ENCODE measurements at places on chromosomes 6 and 20. TPM values are rescaled to one million over a fixed set of nuclear protein-coding genes. Genes with fewer than 3 reads are reported as not detected.

GRCh38 chr20:49712646-49712995 is 1.1 kb downstream of the B4GALT5 start:
- H3K4me3 ChIP-seq, result peak overlapping the region; percentile 92
- no peaks in the 10 kb centered on the region for H3K36me3 ChIP-seq
- peaks cover 52% of the 10 kb centered on the region for H3K4me1 ChIP-seq

- no peak overlapping the region for H3K4me3 ChIP-seq
- H3K4me1 ChIP-seq, result no peaks in the 10 kb centered on the region
- no peak overlapping the region for H3K27ac ChIP-seq
Observed at GRCh38 chr20:51013577-51014330, 9.2 kb downstream of the KCNG1 start.

DNA sequence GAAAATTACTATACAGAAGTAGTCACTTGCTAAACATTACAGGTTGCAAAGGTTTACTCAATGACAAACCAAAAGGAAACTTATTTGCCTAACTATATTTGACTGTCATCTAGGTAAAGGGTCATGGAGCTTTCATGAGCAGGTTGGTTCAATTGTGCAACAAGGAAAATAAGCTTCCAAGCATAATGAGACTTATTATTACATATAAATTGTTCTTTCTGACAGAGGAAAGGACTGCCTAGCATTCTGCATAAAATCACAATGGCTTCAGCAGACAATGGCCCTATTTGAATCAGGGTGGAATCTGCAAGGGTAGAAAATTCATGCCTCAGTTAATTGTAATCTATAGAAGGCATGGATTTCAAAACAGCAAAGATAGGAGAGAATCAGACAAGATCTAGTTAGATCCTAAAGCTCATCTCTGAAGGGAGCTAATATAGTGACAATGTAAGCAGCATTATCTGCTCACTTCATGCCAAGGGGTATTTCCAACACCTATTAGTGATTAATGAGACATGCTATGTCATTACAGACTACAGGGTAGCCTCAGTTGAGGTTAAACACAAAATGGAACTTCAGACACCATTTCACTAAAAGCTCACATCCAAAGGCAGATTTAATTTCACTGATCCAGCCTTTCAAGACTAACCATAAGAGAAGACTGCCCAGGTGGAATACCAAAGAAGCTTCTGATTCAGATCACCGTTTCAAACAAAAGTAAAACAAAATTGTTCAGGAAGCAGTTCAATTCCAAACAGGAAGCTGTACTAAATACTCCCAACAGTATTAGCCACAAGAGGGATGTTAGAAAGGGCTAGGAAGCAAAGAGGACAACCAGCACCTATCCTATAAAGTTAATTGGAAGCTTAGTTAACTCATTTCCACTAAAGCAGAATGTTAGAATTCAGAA is 8.5 kb downstream of the STAU1 start:
- H3K27me3 ChIP-seq, result no peaks in the 10 kb centered on the region
- peaks cover 30% of the 10 kb centered on the region for H3K36me3 ChIP-seq
- peak overlapping the region; percentile 79 for H3K27ac ChIP-seq
- DNase-seq, result no peak
- no peak overlapping the region for H3K4me3 ChIP-seq

Gene AP5S1
- total RNA-seq, result 16.1 TPM

- no peak overlapping the region for H3K27ac ChIP-seq
- no peaks in the 10 kb centered on the region for H3K27me3 ChIP-seq
- H3K4me3 ChIP-seq, result no peak overlapping the region
- peak; percentile 25 for DNase-seq
- H3K36me3 ChIP-seq, result no peaks in the 10 kb centered on the region
- peaks cover 86% of the 10 kb centered on the region for H3K4me1 ChIP-seq
Observed at GRCh38 chr20:31681769-31682168, 40.9 kb downstream of the BCL2L1 start.

GRCh38 chr20:25499855-25500434 is 85.4 kb downstream of the NINL start:
- H3K27ac ChIP-seq, result no peak overlapping the region
- no peaks in the 10 kb centered on the region for H3K27me3 ChIP-seq
- DNase-seq, result no peak
- no peaks in the 10 kb centered on the region for H3K4me1 ChIP-seq
- no peaks in the 10 kb centered on the region for H3K36me3 ChIP-seq

Gene ADGRF5
- total RNA-seq, result 129 TPM

DNA sequence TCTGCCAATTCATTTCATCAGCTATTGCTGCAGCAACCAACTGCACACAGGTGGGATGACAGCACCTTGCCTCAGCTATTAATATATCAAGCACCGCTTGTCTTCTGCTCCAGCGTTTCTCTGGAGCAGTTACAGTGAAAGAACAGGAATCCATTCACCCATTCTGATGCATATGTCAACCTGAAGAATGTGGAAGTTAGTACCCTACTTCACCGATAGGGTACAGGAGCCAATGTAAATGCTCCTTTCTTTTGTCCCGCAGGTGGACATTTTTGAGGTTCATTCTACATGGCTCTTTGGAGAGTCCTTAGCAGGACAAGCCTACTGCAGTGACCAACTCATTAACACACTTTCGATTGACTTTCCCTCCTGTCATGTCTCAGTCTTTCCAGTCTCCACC is 139.9 kb upstream of the PRND start:
- no peaks in the 10 kb centered on the region for H3K4me1 ChIP-seq
- H3K4me3 ChIP-seq, result no peak overlapping the region
- no peaks in the 10 kb centered on the region for H3K27me3 ChIP-seq

- no peak overlapping the region for H3K4me3 ChIP-seq
- no peak for DNase-seq
- H3K27me3 ChIP-seq, result no peaks in the 10 kb centered on the region
- no peak overlapping the region for H3K27ac ChIP-seq
- no peaks in the 10 kb centered on the region for H3K4me1 ChIP-seq
Observed at GRCh38 chr6:42226645-42227143, 9.0 kb upstream of the MRPS10 start.

Gene GINS1
- total RNA-seq, result 2.7 TPM

GRCh38 chr20:58853466-58853865 is 950 bp downstream of the GNAS start:
- H3K4me3 ChIP-seq, result no peak overlapping the region
- no peak for DNase-seq
- no peak overlapping the region for H3K27ac ChIP-seq
- peaks cover 45% of the 10 kb centered on the region for H3K27me3 ChIP-seq
- H3K36me3 ChIP-seq, result no peaks in the 10 kb centered on the region

Gene RNF182
- not detected for total RNA-seq

Gene TRIM40
- 0.29 TPM for total RNA-seq

GRCh38 chr6:13183415-13184088 is 144.8 kb downstream of the TBC1D7 start:
- no peak overlapping the region for H3K4me3 ChIP-seq
- H3K27ac ChIP-seq, result no peak overlapping the region
- DNase-seq, result no peak
- no peaks in the 10 kb centered on the region for H3K36me3 ChIP-seq
- H3K4me1 ChIP-seq, result no peaks in the 10 kb centered on the region

DNA sequence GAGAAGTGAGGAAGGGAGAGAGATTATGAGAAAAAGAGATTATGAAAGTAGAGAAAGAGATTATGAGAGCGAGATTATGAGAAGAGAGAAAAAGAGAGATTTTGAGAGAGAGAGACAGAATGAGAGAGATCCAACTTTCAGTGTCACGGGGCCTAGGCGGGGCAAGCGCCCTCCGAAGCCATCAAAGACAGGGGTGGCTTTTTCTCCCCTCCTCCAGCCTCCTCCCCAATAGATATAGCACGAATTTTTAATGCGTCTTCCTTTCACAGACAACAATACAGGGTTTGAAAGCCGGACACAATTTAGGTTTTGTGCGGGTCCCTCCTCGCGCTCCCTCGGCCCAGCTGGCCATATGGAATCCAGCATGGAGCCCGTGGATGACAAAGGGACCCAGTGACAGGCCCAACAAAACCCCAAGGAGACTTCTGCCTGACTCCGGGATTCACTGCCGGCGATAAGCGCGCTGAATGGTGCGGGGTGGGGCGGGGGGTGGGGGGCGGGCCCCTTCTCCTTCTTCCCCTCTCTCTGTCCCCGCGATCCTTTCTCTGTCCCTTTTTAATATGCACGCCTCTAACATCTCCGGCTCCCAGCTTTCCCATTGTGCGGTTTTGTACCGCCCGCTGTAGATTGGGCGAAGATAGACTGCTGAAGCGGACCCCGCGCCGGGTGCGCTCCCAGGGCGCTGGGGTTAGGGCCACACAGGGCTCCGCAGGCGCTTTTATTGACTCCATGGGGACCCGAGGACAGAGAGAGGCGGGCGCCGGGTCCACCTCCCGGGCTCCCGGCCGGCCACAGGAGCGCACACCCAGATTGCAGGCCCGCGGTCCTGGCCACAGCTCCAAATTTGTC is 5.4 kb downstream of the NKX2-2 start:
- no peak for DNase-seq
- no peak overlapping the region for H3K27ac ChIP-seq
- H3K4me1 ChIP-seq, result peaks cover 75% of the 10 kb centered on the region
- no peak overlapping the region for H3K4me3 ChIP-seq
- H3K36me3 ChIP-seq, result no peaks in the 10 kb centered on the region

Gene CNR1
- 5.2 TPM for total RNA-seq

DNA sequence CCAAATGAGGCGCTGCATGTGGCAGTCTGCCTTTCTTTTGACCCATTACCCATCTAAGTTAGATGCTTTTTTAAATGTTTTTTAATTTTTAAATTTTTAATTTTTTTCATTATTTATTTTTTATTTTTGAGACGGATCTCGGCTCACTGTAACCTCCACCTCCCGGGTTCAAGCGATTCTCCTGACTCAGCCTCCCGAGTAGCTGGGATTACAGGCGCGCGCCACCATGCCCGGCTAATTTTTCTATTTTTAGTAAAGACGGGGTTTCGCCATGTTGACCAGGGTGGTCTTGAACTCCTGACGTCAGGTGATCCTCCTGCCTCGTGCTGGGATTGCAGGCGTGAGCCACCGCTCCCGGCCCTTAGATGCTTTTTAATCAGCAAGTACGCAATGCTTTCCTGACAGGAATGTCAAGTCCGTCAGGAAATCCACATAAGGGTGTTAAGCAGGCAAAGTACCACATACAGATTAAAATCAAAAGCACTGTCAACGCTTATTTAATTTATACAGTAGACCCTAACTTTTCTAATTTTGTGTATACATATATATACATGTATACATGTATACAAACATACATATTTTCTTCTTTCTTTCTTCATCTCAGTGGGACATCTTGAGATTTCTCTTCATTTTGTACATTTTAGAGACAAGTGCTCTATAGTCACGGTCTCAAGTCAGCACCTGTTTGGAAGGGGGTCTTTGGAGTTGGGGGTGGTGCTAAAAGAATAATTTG is 995 bp upstream of the GSTA4 start:
- H3K36me3 ChIP-seq, result no peaks in the 10 kb centered on the region
- H3K27ac ChIP-seq, result peak overlapping the region; percentile 96
- H3K4me3 ChIP-seq, result peak overlapping the region; percentile 31
- no peaks in the 10 kb centered on the region for H3K27me3 ChIP-seq

DNA sequence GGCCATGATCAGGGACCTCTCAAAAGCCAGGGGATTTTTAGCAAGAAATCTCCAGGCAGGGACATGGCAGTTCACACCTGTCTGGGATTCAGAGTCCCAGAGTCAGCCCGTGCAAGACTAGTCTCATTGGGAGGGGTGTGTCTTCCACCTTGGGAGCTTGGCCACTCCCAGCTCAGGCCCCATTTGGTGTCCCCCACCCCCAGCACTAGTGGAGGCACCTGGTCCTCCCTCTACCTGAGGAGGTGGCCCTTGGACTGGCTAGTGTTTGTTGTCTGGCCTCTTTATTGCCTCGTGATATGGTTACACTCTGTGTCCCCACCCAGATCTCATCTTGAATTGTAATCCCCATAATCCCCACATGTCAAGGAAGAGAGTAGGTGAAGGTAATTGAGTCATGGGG is 140.8 kb upstream of the PHACTR3 start:
- H3K4me1 ChIP-seq, result no peaks in the 10 kb centered on the region
- no peaks in the 10 kb centered on the region for H3K27me3 ChIP-seq
- peak; percentile 54 for DNase-seq
- H3K27ac ChIP-seq, result no peak overlapping the region
- no peaks in the 10 kb centered on the region for H3K36me3 ChIP-seq

DNA sequence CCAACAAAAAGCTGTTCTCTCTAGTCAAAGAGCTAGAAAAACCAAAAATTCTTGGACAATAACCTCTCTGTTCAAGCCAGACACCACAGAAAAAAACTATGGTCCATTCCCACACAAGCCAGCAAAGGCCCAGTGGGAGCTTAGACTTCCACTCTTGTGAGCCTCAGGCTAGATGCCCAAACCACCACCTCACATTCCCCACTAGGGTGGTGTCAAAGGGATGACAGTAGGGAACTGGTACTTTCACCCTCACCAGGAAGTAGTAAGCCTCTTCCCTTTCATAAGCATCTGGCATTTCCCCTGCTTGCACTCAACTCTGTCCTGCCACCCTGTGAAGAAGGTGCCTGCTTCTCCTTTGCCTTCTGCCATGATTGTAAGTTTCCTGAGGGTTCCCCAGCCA is 58.4 kb upstream of the RNF217 start:
- H3K4me1 ChIP-seq, result no peaks in the 10 kb centered on the region
- no peak for DNase-seq
- no peaks in the 10 kb centered on the region for H3K27me3 ChIP-seq

DNA sequence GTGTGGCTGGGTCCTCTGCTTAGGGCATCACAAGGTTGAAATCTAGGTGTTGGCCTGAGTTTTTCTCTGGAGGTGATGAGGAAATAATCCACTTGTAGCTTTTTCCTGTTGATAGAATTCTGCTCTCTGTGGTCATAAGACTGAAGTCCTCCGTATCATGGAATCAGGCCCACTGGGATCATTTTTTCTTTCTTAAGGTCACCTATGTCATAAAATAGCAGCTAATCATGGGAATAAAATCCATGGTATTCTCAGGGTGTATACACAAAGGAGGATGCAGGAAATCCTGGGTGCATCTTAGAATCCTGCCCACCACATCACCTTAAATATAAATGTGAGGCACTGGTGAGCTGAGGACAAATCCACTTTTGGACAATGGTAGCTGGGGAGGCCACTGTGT is 72.7 kb downstream of the PRDM1 start:
- H3K36me3 ChIP-seq, result no peaks in the 10 kb centered on the region
- no peak for DNase-seq
- no peak overlapping the region for H3K4me3 ChIP-seq
- H3K27me3 ChIP-seq, result no peaks in the 10 kb centered on the region
- H3K4me1 ChIP-seq, result peaks cover 14% of the 10 kb centered on the region

GRCh38 chr20:53939572-53940359 is 130.6 kb downstream of the BCAS1 start:
- H3K27ac ChIP-seq, result peak overlapping the region; percentile 75
- peak; percentile 92 for DNase-seq
- no peaks in the 10 kb centered on the region for H3K36me3 ChIP-seq
- H3K4me1 ChIP-seq, result peaks cover 97% of the 10 kb centered on the region
- no peaks in the 10 kb centered on the region for H3K27me3 ChIP-seq
- no peak overlapping the region for H3K4me3 ChIP-seq

Gene RPP40
- 9.9 TPM for total RNA-seq

GRCh38 chr20:43161716-43162115 is 28.0 kb downstream of the PTPRT start:
- no peak overlapping the region for H3K27ac ChIP-seq
- H3K36me3 ChIP-seq, result no peaks in the 10 kb centered on the region
- no peaks in the 10 kb centered on the region for H3K4me1 ChIP-seq
- no peak overlapping the region for H3K4me3 ChIP-seq
- no peak for DNase-seq

- no peaks in the 10 kb centered on the region for H3K36me3 ChIP-seq
- no peaks in the 10 kb centered on the region for H3K27me3 ChIP-seq
- no peak overlapping the region for H3K27ac ChIP-seq
- H3K4me1 ChIP-seq, result no peaks in the 10 kb centered on the region
- no peak overlapping the region for H3K4me3 ChIP-seq
- no peak for DNase-seq
Observed at GRCh38 chr20:39645131-39645530, 683.0 kb downstream of the DHX35 start.
